ENCODE measurements at places on chromosomes 2 and 18.
A peak's percentile ranks its signal among the peaks of the same experiment; 100 is the strongest.

GRCh38 chr2:150476286-150476685 is 11.2 kb downstream of the RND3 start:
- no peak for DNase-seq

DNA sequence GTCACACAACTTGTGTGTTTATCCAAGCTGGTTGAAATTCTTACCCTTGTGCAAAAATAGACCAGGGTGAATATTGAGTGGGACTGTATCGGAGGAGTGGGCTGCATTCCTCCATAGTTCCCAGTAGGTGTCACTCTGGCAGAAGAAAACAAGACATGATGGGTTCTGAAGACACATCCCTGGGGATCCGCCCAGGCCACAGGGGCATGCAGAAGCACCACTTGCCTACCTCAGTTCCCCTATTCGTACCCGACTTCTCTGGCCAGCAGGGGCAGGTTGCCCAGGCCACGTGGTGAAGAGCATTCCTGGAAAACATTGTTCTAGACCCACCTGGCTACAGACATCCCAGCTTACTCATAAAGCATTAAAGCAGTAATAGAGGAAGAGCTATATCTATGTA is 168.2 kb downstream of the FAM210A start:
- DNase-seq: peak; percentile 33

- no peak for DNase-seq
These were observed 88.5 kb upstream of the GLS start for GRCh38 chr2:190791976-190792575.

DNA sequence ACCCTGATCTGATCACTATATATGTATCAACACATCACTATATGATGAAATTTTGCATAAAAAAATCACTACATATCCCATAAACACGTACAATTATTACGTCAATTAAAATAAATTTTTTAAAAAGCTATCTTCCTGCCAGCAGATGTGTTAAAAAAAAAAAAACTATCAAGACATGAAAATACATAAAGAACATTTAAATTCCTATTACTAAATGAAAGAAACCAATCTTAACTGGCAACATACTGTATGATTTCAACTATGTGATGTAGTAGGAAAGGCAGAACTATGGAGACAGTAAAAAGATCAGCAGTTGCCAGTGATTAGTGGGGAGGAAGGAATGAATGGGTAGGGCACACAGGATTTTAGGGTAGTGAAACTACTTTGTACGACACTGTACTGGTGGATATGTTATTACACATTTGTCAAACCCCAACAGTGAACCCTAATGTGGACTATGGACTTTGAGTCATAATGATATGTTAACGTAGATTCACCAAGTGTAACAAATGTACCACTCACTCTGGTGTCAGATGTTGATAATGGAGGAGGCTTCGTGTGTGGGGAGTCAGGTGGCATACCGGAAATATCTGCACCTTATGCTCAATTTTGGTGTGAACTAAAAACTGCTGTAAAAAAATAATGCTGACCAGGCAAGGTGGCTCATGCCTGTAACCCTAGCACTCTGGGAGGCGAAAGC is 27.4 kb downstream of the USP34 start:
- DNase-seq: no peak

- peak; percentile 34 for DNase-seq
These were observed 36.9 kb upstream of the KLF11 start for GRCh38 chr2:10006236-10007161.

GRCh38 chr2:3914241-3914640 is 210.9 kb downstream of the DCDC2C start:
- DNase-seq: peak; percentile 34

GRCh38 chr2:171895786-171896185 is 1.7 kb upstream of the SLC25A12 start:
- no peak for DNase-seq

- no peak for DNase-seq
These were observed 99.1 kb downstream of the MREG start for GRCh38 chr2:215914054-215914776.

DNA sequence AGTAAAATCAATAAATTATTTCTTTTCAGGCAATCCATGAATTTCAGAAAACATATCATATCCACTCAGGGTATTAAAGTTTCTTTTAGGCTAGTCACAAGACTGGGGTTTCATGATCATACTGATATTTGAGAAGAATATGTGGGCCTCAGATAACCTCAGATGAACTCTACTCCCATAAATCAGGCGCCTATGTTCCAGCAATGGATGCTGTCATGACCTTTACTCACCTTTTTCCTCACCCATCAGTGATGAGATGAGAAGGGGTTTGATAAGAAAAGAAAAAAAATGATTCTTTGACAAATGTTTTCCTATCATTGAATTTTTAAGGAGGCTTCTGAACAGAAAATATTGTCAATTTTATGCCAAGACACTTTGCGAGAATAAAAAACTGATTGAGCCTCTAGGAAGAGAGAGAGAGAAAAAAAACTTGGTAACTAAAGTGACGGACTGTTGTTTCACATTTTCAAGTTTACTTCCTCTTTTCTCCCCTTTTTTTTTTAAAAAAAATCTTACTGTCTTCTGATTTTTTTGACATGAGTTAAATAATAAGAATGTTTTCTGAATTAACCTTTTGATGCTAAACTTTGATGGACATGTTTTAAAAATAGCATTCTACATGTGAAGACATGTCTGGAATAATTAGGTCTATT is 309.1 kb upstream of the MAP2 start:
- DNase-seq: no peak

GRCh38 chr2:145751155-145751554 is 1231.2 kb upstream of the ZEB2 start:
- DNase-seq: no peak

- DNase-seq: no peak
These were observed 201.0 kb downstream of the GBX2 start for GRCh38 chr2:235966932-235967757.

GRCh38 chr18:4130734-4131719 is 324.1 kb downstream of the DLGAP1 start:
- peak; percentile 80 for DNase-seq
